ENCODE measurements at places on chromosomes 6 and 20. TPM values are rescaled to one million over a fixed set of nuclear protein-coding genes. Genes with fewer than 3 reads are reported as not detected.

DNA sequence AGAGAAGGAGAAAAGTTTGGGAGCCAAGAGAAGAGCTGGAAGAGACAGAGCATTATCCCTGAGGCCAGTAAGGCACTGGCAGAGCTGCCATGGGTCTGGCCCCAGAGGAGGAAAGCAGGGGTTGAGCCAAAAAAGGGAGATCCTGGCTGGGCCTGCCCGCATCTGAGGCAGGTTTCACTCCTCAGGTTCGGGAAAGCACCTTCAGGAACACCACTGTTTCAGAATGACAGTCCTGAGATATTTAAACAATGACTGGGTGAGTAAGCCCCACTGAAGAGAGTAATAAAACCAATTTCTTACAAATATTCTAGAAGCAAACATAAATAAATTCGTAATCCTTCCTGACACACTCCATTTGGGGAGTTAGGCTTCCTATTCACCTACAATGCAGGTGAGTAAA, 152.2 kb downstream of the BACH2 start:
- no peak for DNase-seq

DNA sequence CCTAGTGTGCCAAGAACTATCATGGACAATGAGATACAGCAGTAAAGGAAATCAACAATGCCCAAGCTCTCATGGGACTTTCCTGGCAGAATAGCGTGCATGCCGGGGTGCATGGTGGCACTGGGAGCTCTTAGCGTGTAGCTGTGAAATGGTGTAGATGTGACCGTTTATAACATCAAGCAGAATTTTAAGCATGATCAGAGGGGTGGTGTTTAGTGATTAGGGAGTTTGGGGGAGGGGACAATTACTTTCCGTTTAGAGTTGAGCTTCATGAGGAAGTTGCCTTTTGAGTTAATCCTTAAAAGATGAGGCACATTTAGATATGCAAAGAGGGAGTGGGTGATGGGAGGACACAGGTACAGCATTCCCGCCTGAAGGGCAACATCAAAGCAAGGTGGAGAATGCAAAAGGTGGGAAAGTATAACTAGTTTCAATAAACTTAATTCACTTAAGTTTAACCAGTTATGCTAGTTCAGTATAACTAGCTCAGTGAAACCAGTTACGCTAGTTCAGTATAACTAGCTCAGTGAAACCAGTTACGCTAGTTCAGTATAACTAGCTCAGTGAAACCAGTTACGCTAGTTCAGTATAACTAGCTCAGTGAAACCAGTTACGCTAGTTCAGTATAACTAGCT, 661.6 kb downstream of the QKI start:
- no peak for DNase-seq

GRCh38 chr6:84641076-84641475, 123.3 kb downstream of the TBX18 start:
- no peak for DNase-seq

OR12D3 gene
- not detected for total RNA-seq

DNA sequence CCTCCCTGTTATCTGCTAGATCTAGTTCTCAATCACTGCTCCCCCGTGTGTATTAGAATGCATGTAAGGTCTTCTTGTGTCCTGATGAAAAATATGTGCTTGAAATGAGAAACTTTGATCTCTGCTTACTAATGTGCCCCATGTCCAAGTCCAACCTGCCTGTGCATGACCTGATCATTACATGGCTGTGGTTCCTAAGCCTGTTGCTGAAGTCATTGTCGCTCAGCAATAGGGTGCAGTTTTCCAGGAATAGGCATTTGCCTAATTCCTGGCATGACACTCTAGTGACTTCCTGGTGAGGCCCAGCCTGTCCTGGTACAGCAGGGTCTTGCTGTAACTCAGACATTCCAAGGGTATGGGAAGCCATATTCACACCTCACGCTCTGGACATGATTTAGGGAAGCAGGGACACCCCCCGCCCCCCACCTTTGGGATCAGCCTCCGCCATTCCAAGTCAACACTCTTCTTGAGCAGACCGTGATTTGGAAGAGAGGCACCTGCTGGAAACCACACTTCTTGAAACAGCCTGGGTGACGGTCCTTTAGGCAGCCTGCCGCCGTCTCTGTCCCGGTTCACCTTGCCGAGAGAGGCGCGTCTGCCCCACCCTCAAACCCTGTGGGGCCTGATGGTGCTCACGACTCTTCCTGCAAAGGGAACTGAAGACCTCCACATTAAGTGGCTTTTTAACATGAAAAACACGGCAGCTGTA, 73.4 kb downstream of the PTPN1 start:
- DNase-seq = no peak

DNA sequence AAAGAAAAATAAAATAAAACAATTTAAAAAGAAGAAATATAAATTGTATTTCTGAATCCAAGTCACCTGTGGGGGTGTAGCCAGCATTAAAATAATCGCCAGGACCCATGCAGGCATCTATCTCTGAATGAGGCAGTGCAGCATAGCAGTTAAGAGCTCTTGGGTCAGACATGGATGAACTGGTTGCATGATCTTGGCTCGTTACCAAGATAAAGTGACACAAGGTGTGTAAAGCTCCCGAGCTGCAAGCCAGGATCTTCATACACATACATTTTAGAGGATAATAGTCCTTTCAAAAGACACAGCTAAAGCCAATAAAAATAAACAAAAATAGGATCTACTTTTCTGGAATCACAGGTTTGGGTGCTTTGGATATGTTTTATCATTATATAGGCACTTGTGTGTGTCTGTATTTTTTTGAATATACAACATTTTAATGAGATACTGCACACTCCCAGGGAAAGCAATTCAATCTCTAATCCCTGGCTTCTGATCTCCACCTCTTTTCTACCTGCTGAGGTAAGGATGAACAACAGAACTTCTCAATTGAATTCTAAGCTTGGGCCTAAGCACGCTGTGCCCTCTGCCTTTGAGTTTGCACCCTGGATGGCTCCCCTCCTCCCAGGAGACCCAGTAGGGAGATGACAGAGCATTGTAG, 8.9 kb downstream of the TRIM10 start:
- DNase-seq = no peak

GRCh38 chr6:14598017-14598864, 480.7 kb downstream of the CD83 start:
- no peak for DNase-seq

RAMACL gene
- 9.5 TPM for total RNA-seq

WRNIP1 gene
- total RNA-seq = 46.5 TPM

REM1 gene
- total RNA-seq = 2.8 TPM

DNA sequence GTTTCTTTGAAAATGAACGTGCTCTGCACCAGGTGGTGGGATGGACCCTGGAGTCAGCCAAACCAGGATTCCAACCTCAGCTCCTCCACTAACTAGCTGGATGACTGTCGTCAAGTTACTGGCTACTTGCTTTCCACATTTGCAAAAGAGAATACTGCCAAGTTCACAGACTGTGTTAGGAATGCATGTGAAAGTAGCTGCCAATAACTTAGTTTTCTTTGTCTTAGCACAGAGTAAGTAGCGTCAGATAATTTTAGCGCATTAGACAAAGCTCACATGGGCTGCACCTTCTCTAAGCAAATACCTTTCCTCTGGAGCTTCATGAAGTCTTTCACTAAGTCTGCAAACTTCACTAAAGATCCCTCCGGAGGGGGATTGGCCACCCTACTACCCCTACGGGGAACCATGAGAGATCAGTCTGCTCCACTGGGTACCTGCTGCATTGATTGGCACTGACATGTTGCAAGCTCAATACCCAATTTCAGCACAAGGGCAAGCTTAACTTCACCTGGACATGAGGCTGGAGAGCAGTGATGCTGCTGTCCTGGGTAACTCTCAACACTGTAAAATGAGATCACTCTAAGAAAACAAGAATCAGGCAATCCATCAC, 113.9 kb downstream of the MBOAT1 start:
- DNase-seq = no peak

DNA sequence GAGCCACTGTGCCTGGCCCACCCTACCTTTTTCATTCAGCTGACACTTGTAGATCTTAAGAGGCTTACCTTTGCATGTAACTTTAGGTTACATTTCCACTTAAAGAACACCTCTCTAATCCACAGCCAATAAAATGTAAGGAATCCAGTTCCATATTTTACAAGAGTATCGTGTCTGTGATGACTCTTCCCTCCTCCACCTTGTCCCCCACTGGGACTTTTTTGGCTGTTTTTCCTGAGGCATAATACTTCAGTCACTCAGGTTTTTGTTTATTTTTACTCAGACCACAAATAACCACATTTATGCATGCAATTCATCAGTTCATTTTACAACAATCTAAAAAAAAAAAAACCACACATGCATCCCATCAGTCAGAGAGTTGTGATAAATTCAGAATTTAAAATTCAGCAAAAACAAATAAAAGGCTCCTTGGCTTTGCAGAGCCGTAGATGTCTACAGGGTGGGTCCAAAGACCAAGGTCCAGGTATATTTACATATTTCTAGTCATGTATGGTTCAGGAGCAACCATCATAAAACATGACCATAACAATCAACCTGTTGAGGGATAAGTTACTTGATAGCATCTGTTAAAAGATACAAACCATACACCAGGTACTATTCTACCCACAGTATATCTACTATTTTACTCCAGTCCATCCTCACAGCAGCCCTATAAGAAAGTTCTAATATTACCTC, 9.9 kb downstream of the ATXN1 start:
- no peak for DNase-seq

- no peak for DNase-seq
Measured at GRCh38 chr20:10508060-10508459, 73.0 kb downstream of the SLX4IP start.

DNA sequence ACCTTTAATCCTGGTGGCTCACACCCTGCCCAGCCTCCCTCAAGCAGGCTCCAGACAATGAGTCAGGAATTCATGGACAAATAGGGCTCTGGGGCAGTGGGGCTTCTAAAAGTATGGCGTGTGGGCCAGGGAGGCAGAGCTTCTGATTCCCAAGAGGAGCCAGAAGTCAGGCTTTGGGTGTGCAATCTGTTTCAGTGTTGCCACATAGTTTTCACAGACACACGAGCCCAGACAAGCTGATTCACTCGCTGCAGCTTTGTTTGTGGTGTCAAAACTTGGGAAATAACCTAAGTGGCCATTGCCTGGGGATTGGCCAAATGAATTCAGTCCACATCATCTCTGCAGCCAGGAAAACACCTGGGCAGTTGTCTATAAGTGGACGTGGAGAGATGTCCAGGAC, 9.2 kb downstream of the PEDS1 start:
- DNase-seq = no peak

PACSIN1 gene
- total RNA-seq = 0.47 TPM

DNA sequence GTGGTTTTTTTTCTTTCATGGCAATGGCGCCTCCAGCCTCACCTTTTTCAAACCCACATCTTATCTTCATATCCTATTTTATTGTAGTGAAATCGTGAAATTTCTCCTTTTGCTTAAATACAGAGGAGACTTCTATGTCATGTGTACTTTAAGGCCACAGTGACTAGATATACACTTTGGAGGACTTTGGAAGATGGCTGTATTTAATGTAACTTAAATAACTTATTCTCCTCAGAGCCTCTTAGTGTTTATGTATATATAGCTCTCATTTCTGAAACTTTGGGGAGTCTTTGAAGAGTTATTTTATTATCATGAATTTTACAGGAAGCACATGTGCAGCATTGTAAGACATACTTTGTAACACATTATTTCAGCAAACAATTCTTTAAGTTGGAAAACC, 968 bp downstream of the LAMA2 start:
- DNase-seq = no peak

DNA sequence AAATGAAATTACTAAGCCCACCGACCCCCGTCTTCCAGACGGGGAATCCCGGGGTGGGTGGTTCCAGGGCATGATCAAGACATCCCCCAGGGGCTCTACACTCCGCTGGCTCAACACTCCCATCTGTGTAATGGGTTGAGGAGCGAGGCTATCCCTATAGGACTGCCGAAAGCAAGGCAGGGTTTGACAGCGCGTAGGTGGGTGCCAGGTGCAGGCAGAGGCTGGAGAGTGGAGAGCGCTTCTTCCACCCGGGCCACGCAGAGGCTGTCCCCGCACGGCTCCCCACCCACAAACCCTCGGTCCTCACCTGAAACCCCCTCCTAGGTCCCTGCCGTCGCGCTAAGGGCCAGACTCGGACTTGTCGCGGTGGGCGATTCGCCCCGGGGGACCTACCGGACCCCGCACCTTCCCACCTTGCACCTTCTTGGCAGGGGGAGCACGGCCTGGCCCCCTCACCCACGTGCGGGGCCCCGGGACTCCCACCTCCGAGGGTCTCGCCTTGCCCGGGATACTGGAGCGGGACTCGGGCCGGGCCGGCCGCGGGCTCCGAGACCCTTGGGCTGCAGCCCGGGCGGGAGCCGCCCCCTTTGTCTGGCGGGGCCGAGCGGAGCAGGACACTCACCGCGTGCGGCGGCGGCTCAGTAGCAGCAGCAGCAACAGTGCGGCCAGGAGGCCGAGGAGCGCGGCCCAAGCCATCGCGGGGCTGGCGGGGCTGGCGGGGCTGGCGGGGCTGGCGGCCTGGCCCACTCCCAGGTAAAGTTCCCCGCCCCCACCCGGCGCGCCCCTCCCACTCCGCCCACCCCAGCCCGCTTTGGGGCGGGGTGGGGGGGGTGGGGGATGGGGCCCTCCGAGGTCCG, at the start of gene PTGIS:
Gene PTGIS, minus strand, starts transcription at position 717 of the 857 bp plus-strand sequence. Its CDS starts 21 bp downstream, at position 696.
- DNase-seq = peak; percentile 71

CTAGE9 gene
- not detected for total RNA-seq

DNA sequence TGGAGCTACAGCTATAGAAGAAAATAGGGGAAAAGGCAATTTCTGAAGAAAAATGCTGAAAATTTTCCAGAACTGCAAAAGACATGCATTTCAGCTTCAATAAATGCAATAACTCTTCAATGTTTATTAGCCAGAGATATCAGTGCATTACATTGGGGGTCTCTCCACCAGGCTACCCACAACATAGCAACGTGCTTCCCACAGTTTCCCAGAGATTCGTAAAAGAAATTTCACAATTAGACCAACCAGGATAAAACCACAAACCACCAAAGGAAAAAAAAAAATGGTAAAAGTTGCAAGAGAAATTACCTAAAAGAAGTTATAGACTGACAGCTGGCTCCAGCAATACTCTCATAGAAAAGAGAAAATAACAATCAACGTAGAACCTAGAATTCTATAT, 16.0 kb downstream of the LY86 start:
- no peak for DNase-seq

GRCh38 chr20:12095180-12095920, 177.7 kb downstream of the BTBD3 start:
- no peak for DNase-seq

- DNase-seq = no peak
Measured at GRCh38 chr6:290111-290922, 2.0 kb upstream of the DUSP22 start.

NRN1 gene
- total RNA-seq = 48.5 TPM

GRCh38 chr6:45504947-45505346, 127.2 kb upstream of the SUPT3H start:
- DNase-seq = peak; percentile 24

- DNase-seq = no peak
Measured at GRCh38 chr20:56605261-56605996, 23.7 kb upstream of the TFAP2C start.

GRCh38 chr6:30687659-30688431, 1.4 kb upstream of the PPP1R18 start:
- DNase-seq = no peak

PEDS1 gene
- total RNA-seq = 29.3 TPM

- no peak for DNase-seq
Measured at GRCh38 chr6:161487217-161487531, 213.3 kb upstream of the AGPAT4 start.

Measured in glutamatergic neuron (in vitro differentiated cells).